ENCODE measurements at places on chromosomes 2 and 18. TPM values are rescaled to one million over a fixed set of nuclear protein-coding genes. Genes with fewer than 3 reads are reported as not detected.

DNA sequence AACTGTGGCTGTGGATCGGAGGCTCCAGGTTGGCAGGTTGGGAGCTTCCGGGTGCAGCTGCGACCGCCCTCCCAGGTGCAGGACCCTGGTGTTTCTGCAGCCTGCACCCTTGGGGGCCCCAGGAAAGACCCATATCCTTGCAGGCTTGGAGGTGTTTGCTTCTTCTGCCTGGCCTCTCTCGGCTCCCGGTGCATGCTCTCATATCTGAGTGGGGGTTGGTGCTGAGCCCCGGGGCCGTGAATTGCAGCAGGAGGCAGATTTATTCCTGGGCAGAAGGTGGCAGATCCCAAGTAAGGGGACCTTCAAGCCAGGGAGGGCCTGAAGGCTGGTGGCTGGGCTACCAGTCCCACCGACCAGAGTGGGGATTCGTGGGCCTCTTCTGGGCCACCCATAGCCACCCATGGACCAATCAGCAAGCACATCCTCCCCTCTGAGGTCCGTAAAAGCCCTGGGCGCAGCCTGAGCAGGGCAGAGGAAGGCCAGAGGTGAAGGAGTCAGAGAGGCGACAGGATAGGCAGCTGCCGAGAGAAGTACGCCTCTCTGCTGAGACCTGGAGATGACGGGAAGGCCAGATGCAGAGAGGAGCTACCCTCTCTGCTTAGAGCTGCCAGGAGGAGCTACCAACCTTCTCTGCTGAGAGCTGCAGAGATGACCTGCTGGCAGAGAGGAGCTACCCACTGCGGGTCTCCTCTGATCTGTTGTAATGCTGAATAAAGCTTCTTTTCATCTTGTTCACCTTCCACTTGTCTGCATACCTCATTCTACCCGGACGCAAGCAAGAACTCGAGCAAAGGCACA is 1279.0 kb upstream of the LRRTM1 start:
- peaks cover 4% of the 10 kb centered on the region for H3K36me3 ChIP-seq
- H3K4me3 ChIP-seq, result no peak overlapping the region
- no peaks in the 10 kb centered on the region for H3K4me1 ChIP-seq
- DNase-seq, result no peak
- H3K27me3 ChIP-seq, result no peaks in the 10 kb centered on the region
- no peak overlapping the region for H3K27ac ChIP-seq

DNA sequence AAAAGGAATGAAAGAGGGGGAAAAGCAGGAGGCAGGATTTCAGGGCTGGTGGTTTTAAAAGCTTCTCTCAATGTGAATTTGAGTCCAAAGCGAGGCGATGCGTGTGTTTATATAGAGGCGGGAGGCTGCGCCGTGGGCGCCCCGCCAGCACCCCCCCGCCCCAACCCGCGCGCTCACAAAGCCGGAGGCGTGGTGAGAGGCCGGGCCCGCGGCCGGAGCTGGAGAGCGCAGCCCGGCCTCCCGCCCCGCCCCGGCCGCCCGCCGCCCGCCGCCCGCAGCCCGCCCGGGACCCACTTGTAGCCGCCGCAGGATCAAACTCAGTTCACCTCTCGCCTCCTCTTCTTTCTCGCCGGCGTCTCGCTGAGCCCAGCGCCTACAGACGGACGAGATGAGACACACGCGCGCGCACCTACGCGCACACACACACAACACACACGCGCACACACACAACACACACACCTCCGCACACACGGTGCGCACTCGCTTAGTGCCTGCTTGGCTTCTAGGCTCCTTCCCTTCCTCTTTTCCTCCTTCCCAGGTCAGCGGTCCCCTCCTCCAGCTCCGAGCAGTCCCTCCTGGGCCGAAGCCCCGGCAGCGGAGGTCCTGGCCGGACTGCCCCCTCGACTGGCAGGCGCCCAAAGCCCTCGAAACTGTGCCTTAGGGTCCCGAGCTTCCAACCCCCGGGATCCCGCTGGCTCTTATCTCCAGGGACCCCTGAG is 1.3 kb upstream of the CYP26B1 start:
- H3K27me3 ChIP-seq, result peaks cover 25% of the 10 kb centered on the region
- peaks cover 47% of the 10 kb centered on the region for H3K4me1 ChIP-seq
- H3K36me3 ChIP-seq, result no peaks in the 10 kb centered on the region
- peak overlapping the region; percentile 76 for H3K4me3 ChIP-seq

DNA sequence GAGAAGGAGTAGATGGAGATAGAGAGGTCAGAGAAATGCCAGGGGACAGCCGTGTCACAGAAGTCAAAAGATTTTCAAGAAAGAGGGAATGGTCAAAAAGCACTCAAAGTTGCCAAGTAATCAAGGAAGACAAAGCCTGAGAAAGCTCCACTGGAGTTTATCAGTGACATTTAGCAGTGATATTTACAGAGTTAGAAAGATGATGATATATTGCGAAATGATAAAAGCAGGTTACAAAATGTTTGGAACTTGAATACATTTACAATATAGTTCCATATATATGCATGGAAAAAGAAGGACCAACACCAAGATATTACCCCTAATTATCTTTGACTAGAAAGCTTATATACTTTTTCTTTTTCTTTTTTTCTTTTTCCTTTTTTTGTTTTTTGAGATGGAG is 20.4 kb downstream of the ZNF2 start:
- no peaks in the 10 kb centered on the region for H3K4me1 ChIP-seq
- peaks cover 5% of the 10 kb centered on the region for H3K27me3 ChIP-seq
- no peak for DNase-seq
- H3K36me3 ChIP-seq, result peaks cover 43% of the 10 kb centered on the region

DNA sequence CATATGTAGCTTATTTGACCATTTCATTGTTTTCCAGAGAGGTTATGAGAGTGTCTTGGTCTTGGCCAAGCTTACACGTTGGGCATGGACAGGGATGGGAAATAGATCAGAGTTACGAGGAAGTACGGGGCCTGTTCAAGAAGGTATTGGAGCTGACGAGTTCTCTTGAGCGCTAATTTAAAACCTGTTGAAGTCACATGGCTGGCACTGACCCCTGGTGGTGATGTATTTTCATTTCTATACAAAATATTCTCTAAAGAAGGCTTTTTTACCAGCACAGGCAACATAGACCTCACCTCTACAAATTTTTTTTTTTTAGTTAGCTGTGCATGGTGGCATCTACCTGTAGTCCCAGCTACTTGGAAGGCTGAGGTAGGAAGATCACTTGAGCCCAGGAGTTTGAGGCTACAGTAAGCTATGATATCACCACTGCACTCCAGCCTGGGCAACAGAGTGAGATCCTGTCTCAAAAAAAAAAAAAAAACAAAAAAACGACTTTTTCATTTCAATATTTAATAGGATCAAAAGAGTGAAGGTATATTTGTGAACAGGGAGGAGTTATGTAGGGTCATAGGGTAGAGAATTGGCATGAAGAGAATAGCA is 19.6 kb downstream of the UGP2 start:
- H3K4me3 ChIP-seq, result no peak overlapping the region
- H3K27ac ChIP-seq, result peak overlapping the region; percentile 40

GRCh38 chr2:138841459-138841858 is 61.3 kb upstream of the NXPH2 start:
- DNase-seq, result no peak
- no peaks in the 10 kb centered on the region for H3K36me3 ChIP-seq
- H3K27me3 ChIP-seq, result no peaks in the 10 kb centered on the region
- H3K27ac ChIP-seq, result no peak overlapping the region
- H3K4me1 ChIP-seq, result no peaks in the 10 kb centered on the region

GRCh38 chr2:199718074-199718473 is 132.9 kb downstream of the FTCDNL1 start:
- no peak overlapping the region for H3K4me3 ChIP-seq
- H3K36me3 ChIP-seq, result no peaks in the 10 kb centered on the region
- H3K27ac ChIP-seq, result no peak overlapping the region
- peaks cover 9% of the 10 kb centered on the region for H3K27me3 ChIP-seq
- DNase-seq, result no peak

DNA sequence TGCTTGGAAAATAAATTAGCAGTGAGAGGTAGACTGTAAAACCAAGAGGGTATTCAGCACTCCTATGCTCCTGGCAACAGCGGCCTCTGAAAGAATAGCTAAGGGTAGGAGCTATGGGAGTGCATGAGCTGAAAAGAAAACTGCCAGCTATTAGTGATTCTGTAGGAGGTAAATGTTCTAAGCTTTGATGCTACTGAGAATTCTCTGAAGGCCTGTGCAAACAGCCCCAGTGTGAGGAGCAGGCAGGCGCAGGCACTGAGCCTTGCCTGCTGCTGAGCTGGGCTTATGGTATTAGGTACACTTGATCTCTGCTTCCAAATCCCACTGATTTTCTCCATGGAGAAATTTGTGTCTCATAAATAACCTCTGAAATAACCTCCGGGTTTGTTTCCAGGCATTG is 86.7 kb downstream of the NYAP2 start:
- no peak overlapping the region for H3K27ac ChIP-seq
- DNase-seq, result no peak
- no peaks in the 10 kb centered on the region for H3K4me1 ChIP-seq
- H3K36me3 ChIP-seq, result no peaks in the 10 kb centered on the region
- peaks cover 4% of the 10 kb centered on the region for H3K27me3 ChIP-seq

DNA sequence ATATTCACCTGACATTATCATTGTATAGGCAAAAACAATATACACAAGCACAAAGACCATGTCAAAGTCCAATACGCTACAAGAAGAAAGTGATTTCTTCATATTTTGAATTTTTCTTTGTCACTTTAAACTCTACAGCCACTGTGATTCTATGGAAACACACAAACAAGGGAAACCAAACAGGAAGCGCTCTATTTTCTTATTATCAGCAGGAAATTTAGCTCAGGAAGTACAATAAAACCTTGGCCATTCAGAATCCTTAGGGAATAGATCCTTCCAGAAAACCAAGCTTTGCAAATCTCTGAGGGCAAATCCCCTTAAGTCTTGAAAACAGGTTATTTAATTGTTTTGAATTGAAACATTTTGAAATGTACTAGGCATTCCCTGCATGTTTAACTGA is 336.2 kb downstream of the EPHA4 start:
- H3K27me3 ChIP-seq, result no peaks in the 10 kb centered on the region
- H3K36me3 ChIP-seq, result no peaks in the 10 kb centered on the region
- no peak overlapping the region for H3K27ac ChIP-seq
- DNase-seq, result no peak
- H3K4me3 ChIP-seq, result no peak overlapping the region

DNA sequence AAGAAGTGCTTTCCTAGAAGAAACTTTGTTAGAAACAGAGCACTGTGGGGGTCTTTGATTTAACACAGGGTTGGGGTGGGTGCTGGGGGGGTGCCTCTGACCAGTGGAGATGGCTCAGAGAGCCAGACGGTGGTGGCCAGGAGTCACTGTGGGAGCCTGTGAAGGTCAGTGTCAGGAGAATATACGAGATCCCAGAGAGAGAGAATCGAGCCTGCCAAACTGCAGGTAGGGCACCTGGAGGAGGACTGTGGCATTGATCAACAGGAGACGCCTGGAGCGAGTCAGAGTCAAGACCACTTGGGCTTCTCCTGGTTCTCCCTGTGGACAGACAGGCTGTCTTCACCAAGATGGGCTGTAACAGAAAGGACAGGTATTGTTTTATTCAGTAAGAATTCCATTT is 136.5 kb upstream of the TWIST2 start:
- no peak overlapping the region for H3K4me3 ChIP-seq
- no peak overlapping the region for H3K27ac ChIP-seq
- DNase-seq, result no peak

- DNase-seq, result no peak
- H3K4me3 ChIP-seq, result no peak overlapping the region
- H3K4me1 ChIP-seq, result no peaks in the 10 kb centered on the region
- H3K27me3 ChIP-seq, result peaks cover 2% of the 10 kb centered on the region
Observed at GRCh38 chr2:229768235-229768634, 53.9 kb upstream of the DNER start.

SERPINB13 gene
- not detected for polyA plus RNA-seq
